ENCODE measurements at places on chromosomes 12 and 14.
A peak's percentile ranks its signal among the peaks of the same experiment; 100 is the strongest.

DNA sequence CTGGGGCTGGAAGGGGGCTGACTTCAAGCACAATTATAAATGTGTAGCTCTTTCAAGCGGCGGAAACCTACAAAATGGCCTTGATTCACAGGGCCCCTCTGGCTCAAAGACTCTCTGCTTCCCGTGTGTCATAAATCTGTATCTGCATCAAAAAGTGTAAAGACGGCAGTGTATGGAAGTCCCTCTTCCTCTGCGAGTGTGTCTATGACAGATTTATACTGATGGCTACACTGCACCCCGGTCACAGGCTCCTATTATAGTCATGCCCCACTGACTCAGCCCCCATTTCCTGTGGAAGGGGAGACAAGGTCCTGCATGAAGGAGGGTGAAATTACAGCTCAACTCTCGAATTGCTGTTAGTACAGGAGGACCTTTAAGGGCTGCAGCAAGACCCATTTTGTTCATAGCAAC lies 68.6 kb downstream of the HMGA2 start:
- no peak for DNase-seq

DNA sequence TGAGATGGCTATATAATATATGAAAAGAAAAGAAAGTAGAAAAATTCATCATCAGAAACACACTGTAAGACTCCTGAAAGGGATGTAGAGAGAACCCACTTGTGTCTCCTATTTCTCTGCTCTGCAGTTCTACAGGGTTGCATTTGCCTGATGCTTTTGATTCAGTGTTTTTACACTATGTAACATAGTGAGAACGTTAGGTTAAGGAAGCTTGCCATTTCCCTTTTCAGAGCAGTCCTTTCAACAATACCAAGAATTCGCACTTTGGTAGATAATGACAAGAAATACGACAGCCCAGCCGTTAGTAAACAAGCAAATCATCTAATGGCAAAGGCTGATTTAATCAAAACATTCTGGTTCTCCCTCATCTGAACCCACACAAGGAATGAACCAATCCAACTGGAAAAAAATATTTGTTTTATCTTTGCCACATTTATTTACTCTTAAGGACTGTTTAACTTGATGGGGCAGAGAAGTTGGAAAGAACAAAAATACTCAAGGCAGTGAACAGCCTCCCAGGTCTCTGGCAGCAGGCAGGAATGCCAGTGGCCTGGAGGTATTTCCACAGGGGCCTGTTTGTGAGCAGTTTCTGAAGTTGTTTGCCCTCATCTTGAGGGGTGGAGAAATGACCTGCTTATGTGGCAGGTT lies 30.8 kb upstream of the SOCS2 start:
- DNase-seq, result no peak

DNA sequence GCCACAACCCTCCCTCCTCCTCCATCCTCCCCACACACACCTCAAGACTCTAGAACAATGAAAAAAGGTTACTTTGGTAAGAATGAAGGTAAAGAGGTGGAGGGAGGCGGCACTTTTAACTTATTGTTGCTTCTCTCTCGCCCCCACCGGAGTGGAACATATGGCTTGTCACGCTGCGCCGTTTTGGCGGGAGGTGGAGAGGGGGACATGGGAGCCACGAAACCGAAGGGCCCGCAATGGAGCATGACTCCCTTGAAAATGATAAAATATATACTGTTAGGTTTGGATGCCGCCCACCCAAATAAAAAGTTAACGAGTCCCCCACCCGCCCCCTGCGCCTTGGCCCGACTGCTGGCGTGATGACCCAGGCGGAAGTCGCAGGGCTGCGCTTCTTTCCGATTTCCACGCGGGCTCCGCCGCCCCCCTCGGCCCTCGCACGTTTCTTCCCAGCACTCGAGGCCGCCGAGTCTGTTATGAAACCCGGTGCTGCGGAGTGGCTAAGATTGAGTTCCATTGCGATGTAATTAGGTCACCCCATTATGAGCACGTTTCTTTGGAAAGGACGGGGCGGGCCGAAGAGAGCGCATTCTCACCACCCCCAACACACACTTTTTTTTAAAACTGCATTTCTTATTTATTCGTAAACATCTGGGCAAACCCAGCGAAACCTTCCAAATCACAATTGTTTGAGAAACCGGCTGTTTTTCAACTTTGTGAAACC lies 1.4 kb upstream of the ZFP36L1 start:
- peak; percentile 95 for DNase-seq

DNA sequence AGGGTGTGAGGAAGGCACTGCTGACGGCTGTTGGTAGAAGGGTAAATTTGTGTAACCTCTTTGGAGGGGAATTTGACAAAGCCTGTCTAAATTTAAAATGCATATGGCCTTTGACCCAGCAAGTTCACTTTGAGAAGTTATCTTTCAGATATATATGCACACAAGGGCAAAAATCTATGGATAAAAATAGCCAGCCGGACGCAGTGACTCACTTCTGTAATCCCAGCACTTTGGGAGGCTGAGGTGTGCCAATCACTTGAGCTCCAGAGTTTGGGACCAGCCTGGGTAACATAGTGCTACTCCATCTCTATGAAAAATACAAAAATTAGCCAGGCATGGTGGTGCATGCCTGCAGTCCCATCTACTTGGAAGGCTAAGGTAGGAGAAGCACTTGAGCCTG lies 13.4 kb downstream of the UBC start:
- no peak for DNase-seq

DNA sequence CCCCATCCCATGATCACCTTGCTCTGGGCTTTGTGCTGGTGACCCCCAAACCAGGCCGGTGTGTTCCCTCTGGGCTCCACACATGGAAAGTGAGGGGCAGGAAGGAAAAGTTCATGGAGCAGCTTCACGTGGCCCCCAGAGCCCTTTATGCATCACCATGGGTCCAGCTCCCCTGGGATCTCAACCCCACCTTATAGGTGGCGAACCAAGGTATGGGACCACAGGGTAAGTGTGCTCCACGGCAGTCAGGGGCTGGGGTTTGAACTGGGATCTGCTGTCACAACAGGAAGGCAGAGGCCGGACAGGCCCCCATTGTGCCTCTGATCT lies 7.4 kb upstream of the BEGAIN start:
- peak; percentile 46 for DNase-seq

- no peak for DNase-seq
Observed at GRCh38 chr14:82385048-82385447, 851.4 kb upstream of the SEL1L start.

DNA sequence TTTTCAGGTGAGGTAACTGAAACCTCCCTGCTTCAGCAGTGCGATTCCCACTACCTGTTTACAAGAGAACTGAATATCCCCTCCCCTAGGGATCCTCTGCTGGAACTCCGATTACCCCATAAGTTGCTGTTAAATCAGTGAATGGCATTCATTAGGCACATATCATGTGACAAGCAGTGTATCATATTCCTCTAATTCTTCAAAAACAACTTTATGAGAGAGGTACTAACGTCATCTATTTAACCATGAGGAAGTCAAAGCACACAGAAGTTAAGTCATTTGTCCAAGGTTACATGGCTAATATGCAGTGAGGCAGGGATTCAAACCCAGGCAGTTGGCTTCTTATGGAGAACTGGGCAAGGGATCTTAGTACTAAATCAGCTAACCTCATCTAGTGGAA lies 43.9 kb upstream of the PCED1B start:
- no peak for DNase-seq

DNA sequence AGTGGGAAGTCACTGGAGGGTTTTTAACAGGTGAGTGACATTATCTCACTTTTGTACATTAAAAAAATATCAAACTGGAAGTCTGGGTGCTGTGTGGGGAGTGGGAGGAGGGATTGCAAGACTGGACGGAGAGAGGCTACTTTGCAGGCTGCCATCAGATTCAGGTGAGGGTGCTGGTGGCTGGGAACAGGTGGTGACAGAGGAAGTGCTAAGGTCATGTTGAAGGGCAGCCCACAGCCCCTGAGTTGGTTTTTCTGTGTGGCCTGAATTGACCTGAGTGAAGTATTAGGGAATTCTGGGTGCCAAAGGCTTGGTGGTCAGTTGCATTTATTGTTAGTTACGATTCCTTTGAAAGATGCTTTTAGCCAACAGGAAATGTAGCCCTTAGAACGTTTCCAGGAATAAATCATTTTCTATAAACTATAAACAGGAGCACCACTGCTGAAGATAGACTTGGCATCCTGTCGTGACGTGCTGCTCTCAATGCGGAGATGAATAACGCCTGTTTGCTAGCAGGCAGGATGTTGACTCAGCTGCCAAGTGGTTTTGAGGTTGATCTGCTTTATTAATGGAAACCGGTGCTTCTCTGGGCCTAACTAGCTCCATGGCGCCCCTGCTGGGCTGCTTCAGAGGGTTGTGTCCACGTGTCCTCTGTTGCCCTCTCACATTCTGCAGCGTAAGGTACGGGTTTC lies 707.5 kb upstream of the TMEM132C start:
- no peak for DNase-seq

DNA sequence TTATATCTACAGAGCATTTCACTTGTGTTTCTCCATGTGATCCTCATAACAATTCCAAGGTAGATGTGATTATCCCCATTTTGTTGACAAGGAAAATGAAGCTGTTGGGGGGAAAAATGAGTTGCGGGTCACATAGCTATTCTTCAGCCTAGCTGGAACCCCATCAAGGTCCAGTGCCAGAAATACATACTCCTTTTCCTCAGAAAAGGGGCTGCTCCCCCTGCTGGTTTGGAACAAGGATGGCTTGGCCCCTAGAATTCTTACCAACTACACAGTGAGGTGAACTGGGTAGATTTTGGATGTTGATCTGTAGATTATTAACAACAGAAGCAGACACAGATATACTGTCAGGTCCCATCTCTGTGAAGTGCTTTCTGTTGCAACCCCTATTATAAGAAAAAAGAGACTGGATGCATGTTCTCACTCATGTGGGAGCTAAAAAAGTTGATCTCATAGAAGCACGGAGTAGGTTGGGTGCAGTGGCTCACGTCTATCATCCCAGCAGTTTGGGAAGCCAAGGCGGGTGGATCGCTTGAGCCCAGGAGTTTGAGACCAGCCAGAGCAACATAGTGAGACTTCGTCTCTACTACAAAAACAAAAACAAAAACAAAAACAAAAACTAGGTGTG lies 8.9 kb downstream of the IKZF4 start:
- no peak for DNase-seq

- DNase-seq, result peak; percentile 11
Observed at GRCh38 chr12:103169-103981, 36.8 kb downstream of the IQSEC3 start.

- no peak for DNase-seq
Observed at GRCh38 chr12:54134850-54135249, 53.9 kb downstream of the SMUG1 start.

- DNase-seq, result no peak
Observed at GRCh38 chr14:59081720-59082119, 106.7 kb upstream of the DAAM1 start.

DNA sequence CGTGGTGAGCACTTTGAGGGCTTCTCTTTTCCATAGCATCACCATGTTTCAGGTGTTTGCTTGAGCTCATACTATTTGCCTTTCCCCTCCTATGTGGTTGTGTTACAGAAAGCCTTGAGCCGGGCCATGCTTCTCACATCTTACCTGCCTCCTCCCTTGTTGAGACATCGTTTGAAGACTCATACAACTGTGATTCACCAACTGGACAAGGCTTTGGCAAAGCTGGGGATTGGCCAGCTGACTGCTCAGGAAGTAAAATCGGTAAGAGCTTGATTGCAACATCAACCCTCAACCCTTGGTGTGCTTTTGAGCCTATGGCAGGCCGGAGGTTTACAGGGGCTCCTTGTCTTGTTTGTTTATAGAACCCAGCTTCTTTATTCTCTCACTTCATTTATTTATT lies 8.1 kb downstream of the LETMD1 start:
- DNase-seq, result peak; percentile 36

GRCh38 chr12:106136263-106136662 lies 2.5 kb downstream of the NUAK1 start:
- DNase-seq, result peak; percentile 93

DNA sequence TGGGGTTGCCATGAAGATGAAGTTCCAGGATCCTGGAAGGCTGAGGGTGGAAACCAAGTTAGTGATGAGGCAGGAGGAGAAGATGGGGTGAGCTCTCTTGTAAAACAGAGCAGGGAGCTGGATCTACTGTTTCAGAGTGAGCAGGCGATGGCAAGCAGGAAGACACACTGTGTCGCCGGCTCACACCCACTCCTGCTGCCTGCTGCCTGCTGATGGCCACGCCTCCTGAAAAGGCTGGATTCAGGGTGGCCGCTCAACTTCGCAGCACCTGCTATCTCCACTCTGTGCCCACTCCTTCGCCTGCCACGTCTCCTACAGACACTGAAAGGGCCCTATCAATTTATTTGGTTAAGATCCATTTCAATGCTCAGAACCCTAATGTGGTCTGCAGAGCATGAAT lies 96.1 kb downstream of the RBM19 start:
- no peak for DNase-seq

GRCh38 chr14:91123201-91123600 lies 9.3 kb downstream of the DGLUCY start:
- DNase-seq, result no peak

DNA sequence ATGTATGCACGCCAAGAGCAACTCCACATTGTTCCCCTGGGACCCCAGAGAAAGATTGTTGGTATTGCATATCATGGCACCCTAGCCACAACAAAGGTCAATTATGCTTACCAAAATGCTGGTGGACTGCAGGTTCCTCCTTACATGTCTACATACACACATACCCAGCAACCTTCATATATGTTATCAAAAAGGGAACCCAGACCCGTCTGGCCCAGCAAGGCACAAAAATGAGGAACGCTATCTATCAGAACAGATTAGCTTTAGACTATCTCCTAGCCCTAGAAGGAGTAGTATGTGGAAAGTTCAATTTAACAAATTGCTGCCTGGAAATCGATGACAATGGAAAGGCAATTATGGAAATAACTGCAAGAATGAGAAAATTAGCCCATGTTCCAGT lies 61.5 kb downstream of the DHRS2 start:
- DNase-seq, result no peak

DNA sequence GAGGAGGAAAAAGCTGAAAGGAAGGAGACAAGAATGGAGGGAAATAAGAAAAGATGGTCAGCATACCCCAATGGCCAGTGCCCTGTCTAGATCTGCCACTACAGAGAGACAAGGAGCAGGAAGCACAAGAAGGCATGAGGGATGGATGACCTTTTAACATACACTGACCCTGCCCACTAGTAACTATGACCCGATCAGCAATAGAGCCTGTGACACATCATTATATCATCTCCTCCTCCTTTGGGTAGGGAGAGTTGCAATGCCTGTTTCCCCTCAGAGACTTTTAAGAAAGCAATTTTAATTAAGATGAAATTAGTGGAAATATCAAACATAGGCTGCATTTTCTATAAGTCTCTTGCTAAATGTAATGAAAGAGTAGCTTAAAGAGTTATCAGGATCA lies 4.7 kb upstream of the SLC2A13 start:
- DNase-seq, result no peak

GRCh38 chr14:99512571-99513182 lies 31.5 kb downstream of the CCNK start:
- DNase-seq, result peak; percentile 53

DNA sequence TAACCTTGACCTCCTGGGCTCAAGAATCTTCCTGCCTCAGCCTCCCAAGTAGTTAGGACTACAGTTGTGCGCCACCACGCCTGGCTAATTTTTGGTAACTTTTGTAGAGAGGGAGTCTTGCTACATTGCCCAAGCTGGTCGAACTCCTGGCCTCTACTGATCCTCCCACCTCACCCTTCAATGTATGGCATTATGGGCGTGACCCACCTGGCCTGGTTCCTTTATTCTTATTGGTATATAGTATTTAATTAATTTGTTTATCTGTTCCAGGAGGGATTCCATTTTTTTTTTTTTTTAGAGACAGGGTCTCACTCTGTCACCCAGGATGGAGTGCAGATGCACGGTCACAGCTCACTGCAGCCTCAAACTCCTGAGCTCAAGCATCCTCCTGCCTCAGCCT lies 40.9 kb upstream of the EAPP start:
- DNase-seq, result no peak

- no peak for DNase-seq
Observed at GRCh38 chr12:26845984-26846383, 13.0 kb upstream of the ITPR2 start.
